ENCODE measurements at places on chromosomes 7 and 10.

- DNase-seq: peak; percentile 25
Observed at GRCh38 chr10:14560274-14560673, 214.4 kb downstream of the FAM107B start.

GRCh38 chr7:36795451-36796021, 71.2 kb upstream of the AOAH start:
- DNase-seq: no peak

DNA sequence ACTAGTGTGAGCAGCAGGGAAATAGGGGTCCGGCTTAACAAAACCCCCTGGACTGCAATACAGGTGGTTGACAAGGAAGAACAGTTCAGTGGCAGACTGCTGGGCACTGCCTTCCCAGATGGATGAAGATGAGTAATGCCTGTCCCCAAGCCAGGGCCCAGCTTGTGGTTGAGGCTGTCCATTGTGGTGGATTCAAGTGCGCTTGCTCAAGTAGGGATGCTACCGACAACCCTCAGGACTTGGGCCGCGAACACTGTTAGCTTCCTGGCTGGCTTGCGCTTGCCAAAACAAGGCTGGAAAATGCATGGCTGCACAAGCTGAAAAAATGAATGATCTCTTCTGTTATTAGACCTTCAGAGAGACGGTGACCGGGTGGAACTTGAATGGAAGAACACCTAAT, 116.1 kb upstream of the ACBD5 start:
- DNase-seq: no peak

GRCh38 chr7:69919426-69920111, 321.3 kb downstream of the AUTS2 start:
- DNase-seq: no peak

- no peak for DNase-seq
Observed at GRCh38 chr7:18654709-18655108, 159.2 kb downstream of the HDAC9 start.

DNA sequence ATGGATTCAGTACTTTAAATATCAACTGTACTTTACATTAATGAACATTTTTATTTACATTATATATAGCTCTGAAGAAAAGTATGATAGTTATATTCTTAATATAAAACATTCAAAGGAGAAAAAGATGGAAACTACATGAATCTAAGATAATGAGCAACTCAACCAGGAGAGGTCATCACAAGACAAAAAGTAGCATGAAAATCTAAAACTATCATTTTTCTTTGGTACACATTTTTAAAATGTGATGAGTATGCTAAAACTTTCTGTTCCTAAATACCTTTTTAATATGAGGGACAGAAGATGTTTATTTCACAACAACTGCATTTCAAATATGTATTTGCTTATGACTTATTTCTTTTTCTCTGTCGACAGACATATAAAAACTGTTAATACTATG, 2.4 kb downstream of the CNTNAP2 start:
- DNase-seq: peak; percentile 5

DNA sequence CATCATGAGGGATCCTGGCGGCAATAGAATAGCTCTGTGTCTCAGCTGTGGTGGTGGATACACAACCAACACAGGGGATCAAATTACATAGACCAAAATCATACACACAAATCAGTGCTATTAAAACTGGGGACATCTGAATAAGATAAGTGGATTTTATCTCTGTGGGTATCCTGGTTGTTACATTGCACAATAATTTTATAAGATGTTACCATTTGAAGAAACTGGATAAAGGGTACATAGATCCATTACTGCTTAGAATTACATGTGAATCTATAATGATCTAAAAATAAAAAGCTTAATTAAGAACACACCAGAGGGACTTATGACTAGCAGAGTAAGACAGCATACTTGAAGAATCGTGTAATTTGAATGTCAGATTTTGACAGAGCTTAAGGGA, 8.2 kb upstream of the FAM3C start:
- no peak for DNase-seq

GRCh38 chr10:50315424-50315823, 64.1 kb upstream of the ASAH2 start:
- DNase-seq: no peak

DNA sequence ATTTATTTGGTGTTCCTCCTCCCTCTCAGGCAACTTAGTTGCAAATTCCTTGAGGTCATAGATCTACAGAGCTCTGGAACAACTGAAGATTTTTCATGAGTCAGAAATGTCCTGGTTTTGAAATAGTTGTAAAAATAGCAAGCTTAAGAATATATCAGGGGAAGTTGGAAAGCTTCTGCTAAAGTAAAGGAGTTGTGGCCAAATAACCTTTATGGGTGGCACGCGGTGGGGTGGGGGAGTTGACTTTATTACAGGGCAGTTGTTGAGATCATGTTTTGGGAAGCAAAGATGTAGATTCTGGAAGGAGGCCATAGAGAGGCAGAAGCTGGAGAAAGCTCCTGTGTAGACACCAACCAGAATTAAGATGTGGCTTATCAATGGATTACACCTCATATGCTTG, 326.0 kb upstream of the MTPN start:
- DNase-seq: peak; percentile 11

- DNase-seq: no peak
Observed at GRCh38 chr10:86944031-86944419, 13.4 kb downstream of the MMRN2 start.

DNA sequence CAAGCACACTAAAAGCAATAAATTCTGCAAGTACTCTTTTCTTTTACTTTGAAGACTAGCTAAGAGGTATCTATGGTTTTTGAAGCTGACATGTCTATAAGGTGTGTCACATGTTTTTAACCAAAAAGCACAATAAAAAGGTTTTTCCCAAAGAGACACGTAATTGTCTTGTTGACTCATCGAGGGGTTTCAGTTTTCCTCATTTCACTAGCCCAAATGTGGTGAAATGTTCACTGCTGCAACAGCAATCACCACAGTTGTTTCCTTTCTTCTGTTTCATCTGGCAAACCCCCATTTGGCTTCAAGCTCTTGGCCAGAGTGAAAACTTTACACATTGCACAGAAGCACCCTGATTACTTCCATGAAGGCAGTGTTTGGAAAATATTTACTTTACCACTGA, 3.8 kb upstream of the HOXA4 start:
- peak; percentile 89 for DNase-seq

DNA sequence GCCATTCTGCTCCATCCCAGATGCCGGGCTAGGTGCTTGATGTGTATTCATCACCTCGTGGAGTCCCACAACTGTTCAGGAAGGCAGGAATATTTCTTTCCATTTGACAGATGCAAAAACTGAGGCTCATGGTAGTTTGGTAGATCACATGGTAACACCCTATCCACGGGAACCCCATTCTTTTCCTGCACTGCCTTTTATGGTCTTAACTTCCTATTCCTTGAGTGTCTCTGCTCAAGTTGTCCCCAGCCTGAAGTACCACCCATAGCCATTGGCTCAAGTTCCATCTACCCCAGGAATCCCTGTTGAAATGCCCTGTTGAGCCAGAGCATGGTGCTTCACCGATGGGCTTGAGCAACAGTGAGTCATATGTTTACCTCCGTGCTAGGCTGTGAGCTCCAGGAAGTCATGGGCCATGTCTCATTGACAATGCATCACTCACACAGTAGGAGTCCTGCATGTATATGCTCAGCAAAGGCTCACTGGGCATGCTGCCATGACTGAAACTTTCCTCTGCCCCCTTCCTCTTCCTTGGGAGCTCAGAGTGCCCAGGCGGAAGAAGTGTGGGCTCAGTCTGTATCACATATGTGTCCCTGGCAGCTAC, 71.7 kb upstream of the ADAM12 start:
- peak; percentile 96 for DNase-seq

- no peak for DNase-seq
Observed at GRCh38 chr7:29142021-29142727, 4.2 kb downstream of the CPVL start.

DNA sequence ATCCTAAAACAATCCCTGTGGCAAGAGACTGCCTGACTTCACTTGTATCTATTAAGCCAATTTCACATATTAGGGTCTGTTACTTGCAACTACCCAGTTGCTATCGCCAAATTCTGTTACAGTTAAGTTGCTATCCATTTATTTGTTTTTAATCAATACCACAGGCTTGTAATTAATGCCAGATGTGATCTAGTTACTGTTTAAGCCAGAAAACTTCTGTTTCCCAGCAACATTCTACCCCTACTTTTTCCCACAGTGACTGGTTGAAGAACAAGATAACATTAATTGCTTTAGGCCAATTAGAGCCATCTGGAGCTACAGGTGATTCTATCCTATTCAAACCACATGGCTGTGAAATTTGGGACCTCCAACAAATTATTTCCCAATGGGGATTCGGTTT, 131.3 kb downstream of the ALOX5 start:
- no peak for DNase-seq

DNA sequence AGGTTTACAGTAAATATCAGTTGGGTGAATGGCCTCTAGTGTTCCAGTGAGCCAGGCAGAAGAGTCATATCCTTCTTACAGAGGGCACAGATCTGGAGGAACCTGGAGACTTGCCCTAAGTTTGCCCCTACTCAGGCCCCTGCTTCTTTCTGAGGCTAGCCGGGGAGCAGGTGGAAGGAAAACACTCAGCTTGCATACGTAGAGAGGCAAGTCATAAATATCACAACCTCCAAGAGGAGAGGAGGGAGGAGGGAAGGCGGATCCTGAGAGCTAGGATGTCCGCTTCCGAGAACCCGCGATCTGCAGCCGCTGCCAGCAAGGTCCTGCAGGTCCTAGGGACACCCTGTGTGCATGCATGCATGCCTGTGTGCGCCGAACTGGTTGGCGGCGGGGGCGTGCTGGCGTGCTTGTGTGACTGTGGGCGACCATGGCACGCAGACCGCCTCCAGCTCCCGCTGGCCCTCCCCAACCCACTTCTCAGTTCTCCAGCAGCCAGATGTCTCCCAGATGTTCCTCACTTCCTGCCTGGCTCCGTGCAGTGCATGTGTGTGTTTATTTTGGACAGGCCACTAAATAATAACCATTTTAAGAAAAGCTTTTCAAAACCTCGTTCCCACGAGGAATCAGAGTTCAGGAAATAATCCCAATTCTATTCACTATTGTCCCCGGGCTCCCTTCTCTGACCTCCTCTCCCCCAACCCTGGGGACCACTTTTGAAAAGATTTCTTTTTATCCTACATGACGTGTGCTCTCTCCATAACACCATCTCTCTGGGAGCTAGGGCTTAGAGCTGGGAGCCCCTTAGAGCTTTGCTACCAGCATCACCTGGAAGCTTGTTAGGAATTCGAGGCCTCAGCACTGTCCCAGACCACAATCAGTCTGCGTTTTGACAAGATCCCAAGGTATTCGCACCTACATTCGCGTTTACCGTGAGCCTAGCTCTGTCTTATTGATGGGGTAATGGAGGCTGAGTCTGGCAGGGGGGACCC, 32.4 kb downstream of the UNC5B start:
- peak; percentile 89 for DNase-seq

DNA sequence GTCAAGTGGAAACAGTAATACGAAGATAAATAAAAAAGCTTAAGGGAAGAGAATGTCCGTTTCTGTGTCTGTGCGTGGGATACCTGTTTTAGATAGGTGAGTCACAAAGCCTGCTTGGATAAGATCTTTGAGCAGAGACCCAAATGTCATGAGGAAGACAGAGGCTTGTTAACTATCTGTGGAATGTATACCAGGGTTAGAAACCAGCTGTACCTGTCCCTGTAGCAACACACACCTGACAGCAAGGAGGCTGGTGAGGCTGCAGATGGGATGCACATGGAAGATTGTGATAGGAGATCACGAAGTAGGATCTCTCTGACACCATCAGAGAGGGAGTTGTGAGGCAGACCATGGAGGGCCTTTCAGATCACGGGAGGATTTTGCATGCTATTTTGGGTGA, 105.3 kb downstream of the ARHGAP21 start:
- no peak for DNase-seq

DNA sequence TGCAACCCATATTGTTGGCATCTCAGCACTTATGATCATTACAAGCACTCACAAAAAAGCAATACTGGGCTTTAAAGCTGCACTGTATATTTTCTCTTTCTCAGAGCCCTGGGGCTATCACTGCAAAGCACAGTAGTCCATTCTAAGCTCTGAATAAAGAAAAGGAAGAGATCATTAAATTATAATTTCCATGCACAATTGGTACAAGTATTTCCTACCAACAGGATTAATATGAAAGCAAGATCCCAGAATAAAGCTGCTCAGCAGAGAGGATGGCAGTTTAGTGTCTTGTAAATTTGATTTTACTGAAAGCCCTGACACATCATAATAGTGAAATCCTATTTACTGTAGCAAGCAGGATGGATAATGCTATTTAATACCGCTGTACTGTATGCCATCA, 205.3 kb downstream of the CHCHD3 start:
- DNase-seq: no peak

- peak; percentile 74 for DNase-seq
Observed at GRCh38 chr7:129066290-129067131, 11.6 kb upstream of the TNPO3 start.

DNA sequence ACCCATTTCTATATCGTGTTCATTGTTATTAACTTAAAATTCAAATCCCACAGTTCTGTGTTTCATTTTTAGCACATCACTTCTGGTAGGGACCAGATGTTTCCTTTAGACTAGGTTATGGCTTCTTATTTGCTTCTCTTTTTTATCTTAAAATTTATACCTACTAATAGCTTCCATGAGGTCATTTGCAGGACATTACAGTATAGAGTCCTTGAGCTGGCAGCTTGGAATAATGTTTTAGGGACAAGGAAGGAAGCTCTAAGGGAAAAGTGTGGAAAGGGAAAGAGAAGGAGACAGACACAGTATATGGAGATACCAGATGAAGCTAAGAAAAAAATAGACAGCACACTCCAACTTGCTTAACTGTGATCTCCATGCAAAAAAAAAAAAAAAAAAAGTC, 48.8 kb upstream of the CD36 start:
- no peak for DNase-seq

GRCh38 chr7:124062171-124062570, 29.3 kb upstream of the TMEM229A start:
- DNase-seq: no peak

DNA sequence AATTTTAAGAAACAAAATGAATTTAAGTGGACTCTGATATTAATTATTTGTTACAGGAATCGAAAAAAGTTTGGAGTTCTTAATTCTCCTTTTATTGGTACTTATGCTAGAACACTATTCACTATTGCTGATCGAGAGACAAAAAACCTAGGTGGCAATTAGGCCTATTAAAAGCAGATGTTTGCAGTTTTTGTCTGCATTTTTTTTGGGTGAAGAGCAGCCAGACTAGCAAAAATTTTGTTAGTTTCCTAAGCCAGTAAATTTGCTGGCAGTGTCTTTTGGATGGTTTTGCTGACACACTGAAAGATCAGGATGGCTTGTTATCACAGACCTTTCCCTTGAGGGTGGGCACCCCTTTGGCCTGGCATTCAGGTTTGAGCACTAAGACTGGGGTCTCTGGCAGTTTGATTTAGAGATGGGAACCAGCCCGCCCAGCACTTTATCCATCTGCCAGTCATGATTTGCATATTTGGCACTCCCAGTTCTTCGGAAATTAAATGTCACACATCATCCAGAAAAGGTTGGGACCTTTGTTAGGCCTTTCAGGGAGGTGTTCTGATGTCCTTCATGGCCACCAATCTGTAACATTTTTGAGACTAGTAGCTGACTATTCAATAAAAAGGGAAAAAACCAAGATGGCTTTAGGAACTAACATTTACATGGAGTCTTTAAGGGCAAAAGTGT, 57.3 kb downstream of the INPP5F start:
- DNase-seq: peak; percentile 34

GRCh38 chr10:89421018-89421476, 6.7 kb downstream of the IFIT5 start:
- DNase-seq: no peak
